NCI-H1092 (cell line): ENCODE measurements at places on chromosomes 1 and 21.

GRCh38 chr1:1320666-1321448 lies 3.6 kb downstream of the INTS11 start:
- DNase-seq, result no peak

DNA sequence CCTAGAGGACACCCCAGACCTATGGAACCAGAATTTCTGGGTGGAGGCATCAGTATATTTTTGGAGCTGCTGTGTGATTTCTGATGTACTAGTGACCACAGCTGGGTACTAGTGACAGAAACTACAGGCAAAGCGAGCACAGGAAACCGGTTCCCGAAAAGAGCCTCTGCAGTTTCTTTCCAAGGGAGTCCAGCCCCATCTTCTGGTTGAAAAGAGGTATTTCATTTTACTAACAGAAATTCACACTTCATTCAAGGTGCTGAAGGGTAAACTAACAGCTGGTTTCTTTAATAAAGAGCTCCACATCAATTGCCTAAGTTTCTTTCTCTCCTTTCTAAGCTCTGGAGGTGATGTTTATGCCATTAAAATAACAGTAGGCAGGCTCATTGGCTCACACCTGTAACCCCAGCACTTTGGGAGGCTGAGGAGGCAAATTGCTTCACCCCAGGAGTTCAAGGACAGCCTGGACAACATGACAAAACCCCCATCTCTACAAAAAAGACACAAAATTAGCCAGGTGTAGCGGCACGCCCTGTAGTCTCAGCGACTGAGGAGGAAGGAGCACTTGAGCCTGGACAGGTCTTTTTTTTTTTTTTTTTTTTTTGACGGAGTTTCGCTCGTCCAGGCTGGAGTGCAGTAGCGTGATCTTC lies 22.0 kb downstream of the THAP3 start:
- DNase-seq, result no peak

DNA sequence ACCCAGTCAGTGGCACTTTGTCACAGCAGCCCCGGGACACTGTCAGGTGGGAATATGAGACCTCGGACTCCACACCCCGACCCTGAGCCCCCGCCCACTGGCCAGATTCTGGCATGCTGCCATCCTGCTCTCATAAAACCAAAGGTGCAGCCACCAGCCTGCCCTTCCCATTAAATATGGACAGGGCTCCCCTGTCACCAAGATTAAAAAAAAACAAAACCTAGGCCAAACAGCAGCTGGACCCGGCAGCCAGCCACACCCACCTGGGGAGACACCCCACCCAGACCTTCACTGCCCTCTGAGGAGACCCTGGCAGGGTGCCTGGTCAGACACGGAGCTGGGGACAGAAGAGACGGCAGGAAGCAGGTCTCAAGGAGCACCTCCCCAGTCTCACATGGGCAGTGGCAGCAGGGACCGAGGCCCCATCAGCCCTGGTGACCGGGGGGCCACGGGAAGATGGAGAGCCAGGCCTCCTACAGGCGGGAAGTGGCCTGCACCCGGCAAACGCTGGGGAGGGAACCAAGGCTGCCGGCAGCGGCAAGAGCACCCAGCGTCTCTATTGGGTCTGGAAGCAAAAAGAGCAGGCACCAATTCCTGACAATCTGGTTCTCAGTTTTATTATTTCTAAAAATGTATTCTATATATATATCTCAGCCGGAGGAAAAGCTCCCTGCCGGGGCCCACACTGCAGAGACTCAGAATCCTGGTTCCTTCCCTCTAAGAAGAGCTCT lies 61.9 kb downstream of the ACOT7 start:
- no peak for DNase-seq

DNA sequence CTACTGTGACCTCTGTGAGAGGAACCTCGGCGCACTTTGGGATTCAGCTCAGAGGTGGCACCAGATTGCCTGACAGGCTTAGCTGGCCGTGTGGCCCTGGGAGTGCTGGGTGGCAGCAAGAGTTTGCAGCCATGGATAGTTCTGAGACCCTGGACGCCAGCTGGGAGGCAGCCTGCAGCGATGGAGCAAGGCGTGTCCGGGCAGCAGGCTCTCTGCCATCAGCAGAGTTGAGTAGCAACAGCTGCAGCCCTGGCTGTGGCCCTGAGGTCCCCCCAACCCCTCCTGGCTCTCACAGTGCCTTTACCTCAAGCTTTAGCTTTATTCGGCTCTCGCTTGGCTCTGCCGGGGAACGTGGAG lies 67.5 kb downstream of the DISC1 start:
- no peak for DNase-seq

GRCh38 chr1:53127546-53127945 lies 14.9 kb downstream of the SLC1A7 start:
- DNase-seq, result no peak

GRCh38 chr1:77476475-77476874 lies 194.7 kb downstream of the AK5 start:
- no peak for DNase-seq

DNA sequence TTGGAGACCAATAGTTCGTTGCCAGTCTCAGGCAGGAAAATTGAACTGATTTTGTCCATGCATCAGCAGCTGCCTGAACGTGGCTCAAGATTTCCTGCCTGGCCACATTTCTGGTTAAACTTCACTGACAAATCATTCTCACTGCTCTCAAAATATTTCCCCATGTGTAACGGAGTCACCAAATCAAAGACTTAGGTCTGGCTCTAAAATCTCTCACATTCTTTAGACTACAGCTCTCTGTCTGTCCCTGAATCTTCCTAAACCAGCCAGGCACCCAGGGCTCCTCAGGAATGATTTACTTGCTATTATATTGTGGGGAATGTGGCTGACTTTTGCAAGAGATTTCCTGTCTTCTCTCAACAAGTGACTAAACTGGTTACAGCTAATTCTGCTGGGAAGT lies 49.2 kb upstream of the GJA8 start:
- no peak for DNase-seq

DNA sequence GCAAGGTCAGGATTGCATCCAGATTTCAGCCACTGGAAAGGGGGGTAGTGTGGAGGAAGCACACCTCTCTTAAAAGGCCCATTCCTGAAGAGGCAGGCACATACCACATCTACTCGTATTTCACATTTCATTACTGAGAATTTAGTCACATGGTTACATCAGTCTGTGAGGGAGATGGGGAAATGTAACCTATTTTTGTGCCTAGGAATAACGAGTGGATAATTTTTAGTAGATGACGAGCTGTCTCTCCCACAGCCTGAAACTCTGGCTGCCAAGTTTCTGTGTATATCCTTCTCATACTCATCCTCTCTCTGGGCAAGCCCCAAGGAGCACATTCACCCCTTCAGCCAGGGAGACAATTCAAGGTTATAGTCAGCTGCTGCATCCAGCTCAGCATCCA lies 10.3 kb upstream of the C21orf91 start:
- DNase-seq, result no peak

DNA sequence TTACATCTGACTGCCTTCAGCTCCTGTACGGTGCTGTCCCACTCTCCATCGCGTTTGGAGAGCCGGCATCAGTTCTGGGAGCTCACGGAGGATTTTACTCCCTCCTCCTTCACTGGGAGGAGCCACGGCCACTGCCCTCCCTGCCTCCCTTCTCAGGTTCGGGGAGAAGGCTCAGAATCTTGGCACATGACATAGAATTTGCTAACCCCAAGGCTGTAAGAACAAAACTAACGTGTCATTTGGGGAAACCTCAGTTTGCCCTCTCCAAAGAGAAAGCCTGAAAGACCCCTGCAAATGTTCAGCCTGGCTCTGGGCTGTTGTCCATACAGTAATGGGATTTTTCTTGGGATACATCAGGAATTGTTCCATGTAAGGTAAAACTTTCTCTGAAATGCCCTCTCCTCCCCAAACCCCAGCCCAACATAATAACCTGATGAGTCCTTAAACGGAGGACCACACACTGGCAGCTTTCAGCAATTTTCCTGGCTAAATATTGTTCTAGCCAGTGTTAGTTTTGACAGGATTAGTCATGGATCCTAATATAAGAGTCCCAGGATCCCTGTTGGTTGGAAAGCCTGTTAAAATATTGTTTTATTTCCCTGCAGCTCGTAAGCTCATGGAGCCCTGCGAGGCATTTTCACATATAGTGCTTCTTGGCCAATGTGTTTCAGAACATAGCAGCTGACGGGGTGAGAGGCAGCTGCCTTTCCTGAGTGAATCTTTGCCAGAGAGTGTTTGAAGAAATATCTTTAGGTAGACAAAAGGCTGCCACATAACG lies 98.8 kb downstream of the RHOU start:
- no peak for DNase-seq

- no peak for DNase-seq
These were observed 218.3 kb downstream of the HHIPL2 start for GRCh38 chr1:222329493-222330045.

DNA sequence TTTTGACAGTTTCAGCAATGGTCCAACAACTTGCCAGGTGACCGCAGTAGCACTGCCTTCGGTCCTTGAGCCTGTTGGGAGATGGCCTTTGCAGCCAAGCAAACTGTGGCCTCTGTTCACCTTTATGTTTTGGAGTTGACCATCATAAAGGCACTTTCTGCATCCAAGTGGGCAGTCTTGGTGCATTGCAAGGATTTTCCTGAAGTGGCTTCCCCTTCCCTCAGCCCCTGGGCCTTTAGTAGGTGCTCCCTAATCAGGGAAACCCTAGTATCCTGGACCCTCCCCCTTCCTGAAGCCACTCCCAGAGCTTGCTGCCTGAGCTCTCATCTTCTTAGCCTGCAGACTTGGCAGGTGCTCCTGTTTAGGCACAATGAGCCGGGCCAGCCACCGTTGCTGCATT lies 140.2 kb downstream of the TRABD2B start:
- DNase-seq, result no peak

DNA sequence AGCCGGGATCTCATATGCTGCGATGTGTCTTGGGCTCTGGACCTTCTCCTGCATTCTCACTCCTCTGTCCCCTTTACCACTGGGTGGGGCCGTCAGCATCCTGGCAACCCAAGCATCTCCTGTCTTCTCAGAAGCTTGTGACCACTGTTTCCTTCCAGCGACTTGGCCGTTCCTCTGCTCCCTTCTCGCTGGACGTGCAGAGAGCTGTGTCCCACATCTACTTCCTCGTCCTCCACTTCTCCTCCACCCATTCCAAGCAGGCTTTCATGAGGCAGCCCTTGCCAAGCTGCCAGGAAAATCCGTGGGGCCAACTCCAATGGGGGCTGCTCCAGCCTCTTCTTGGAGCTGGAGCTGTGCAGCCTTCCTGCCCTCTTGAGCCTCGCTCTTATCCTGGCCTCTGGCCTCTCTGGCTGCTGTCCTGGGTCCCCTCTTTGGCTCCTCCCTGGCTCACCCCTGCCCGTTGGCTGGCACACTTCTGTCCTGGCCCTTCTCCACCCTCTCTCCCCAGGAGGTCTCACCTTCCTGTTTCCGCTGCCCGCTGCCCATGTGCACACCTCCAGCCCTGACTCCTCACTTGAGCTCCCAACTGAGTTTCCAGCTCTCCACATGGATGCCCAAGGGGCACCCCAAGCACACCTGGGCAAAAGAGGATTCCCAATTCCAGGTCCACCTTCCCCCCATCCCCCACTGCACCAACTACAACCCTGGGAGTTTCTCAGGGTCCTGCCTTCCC lies 8.7 kb downstream of the FAM131C start:
- DNase-seq, result no peak
